ENCODE measurements at places on chromosomes 16 and 17.
A peak's percentile ranks its signal among the peaks of the same experiment; 100 is the strongest.

- DNase-seq: peak; percentile 75
Observed at GRCh38 chr17:32142038-32142856, at the start of gene RHOT1. Gene RHOT1 (plus strand): TSS chr17:32142502. CDS start chr17:32142693, 191 bp downstream.

DNA sequence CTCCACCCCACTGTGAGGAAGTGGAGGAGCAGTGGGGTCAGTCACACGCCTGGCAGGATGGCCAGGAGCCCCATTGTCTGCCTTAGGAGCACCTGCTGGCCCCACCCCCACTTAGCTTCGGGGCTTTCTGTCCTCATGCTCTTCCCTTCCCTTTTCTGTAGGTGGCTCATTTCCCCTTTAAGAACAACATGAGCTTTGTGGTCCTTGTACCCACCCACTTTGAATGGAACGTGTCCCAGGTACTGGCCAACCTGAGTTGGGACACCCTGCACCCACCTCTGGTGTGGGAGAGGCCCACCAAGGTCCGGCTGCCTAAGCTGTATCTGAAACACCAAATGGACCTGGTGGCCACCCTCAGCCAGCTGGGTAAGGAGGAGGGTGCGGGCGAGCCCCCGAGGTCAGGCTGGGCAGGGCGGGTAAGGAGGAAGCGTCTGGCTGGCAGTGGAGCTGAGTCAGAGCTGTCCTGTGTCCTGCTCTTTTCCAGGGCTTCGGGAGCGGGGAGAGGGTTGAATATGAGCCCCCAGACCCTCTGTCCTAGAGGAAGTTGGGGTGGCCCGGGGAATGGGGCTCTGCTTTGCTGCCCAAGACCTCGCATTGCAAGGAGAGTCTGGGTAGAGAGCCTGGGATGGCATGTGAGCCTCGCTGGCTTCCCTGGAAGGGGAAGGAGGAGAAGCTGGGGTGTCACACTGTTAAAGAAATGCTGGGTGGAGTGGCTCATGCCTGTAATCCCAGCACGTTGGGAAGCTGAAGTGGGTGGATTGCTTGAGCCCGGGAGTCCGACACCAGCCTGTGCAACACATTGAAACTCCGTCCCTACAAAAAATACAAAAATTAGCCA is 9.2 kb upstream of the SERPINF1 start:
- no peak for DNase-seq

- no peak for DNase-seq
Observed at GRCh38 chr17:236641-237405, 55.4 kb upstream of the DOC2B start.

GRCh38 chr16:54215471-54215870 is 71.1 kb downstream of the IRX3 start:
- no peak for DNase-seq

DNA sequence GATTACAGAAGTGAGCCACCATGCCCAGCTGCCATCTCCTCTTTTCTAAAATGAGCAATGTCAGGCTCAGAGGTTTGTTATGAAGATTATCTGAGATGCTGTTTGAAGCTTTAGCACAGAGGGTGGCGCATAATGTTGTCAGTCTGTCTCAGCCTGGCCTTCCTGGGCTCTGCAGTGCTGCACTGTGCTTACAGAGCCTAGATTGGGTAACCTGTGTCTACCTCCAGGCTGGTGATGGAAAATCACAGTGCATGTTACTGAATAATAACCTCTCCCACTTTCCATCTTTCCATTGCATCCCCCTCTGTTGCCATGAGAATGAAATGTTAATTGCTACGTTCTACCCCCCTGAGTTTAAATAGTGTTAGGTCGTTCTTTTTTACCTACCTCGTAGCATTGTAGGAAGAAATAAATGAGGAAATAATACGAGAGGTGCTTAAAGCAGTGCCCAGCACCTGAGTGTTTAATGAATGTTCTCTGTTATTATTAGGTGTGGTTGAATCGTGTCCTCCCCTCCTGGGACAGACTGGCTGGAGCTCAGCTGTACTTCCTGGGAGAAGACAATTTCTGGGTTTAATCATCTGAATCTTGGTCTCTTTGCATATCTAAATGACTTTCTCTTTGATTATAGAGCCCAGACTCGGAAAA is 6.2 kb downstream of the LDAF1 start:
- DNase-seq: no peak
